Kidney glomerular epithelial cell (primary cell): ENCODE measurements at places on chromosomes 3 and 15.

- no peak for DNase-seq
Observed at GRCh38 chr3:183769453-183769852, 55.9 kb downstream of the MAP6D1 start.

DNA sequence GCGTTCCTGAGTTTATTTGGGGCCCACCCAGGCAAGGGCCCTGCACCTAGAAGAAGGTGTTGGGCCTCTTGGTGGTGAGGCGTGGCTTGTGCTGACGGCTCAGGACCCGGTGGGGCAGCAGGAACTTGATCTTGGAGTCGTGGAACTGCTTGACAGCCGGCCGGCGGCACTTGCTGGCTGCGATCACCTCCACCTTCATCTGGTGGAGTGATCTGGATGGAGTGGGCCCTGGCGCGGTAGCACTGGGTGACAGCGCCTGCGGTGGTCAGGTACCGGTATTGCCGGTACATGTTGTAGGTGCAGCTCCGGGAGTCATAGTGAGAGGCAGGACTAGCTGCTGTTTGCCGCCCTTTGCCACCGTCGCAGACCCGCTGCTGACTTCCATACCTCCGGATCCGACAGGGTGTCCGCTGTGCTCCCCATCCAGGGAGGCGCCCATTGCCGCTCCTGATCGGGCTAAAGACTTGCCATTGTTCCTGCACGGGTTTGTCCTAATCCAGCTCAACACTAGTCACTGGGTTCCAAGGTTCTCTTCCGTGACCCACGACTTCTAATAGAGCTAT is 136.8 kb downstream of the ANO10 start:
- no peak for DNase-seq

GRCh38 chr3:171561596-171562323 is 101.6 kb upstream of the TNIK start:
- DNase-seq = no peak

DNA sequence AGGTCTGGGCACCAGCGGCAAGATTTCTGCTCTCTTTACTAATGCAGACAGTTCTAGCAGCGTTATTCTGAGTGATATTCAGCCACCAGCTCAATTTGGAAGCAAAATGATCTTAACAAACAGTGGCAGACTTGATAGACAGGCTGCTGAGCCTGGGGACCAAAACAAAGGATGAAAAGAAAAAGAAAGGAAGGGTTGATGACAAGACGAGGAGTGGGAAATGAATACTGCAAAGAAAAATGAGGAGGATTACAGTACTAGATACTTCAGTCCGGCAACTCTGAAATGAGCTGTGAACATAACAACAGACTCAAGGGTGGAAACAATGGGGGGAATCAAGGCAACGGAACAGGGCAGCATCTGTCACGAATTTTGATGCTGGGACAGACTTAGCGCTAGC is 28.8 kb downstream of the FHIT start:
- no peak for DNase-seq

- DNase-seq = no peak
Observed at GRCh38 chr3:6216135-6217026, 644.5 kb upstream of the GRM7 start.

- DNase-seq = no peak
Observed at GRCh38 chr3:9217784-9218513, 31.5 kb downstream of the SRGAP3 start.

- no peak for DNase-seq
Observed at GRCh38 chr3:122169911-122170310, 13.6 kb upstream of the CASR start.

- no peak for DNase-seq
Observed at GRCh38 chr3:42511201-42511600, 8.8 kb downstream of the VIPR1 start.

DNA sequence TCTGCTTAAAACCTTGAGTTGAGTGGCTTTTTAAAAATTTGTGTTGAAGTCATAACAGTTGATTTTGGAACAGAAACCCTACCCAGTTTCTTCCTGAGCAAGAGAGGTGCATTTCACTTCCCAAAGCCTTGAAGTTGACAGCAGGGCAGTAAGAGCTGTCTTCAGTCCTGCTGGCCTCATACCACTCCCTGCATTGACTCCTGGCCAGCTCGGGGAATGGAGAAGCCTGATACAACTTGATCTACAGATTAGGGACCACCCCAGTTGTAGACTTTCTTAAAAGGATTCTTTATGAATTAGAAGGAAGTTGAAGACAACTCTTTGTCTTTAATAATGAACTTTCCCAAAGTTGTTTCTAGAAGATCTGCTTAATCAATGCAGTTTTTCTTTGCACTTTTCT is 90.6 kb upstream of the FLNB start:
- no peak for DNase-seq

GRCh38 chr3:32817257-32817557 is 590 bp upstream of the TRIM71 start:
- DNase-seq = no peak

GRCh38 chr3:141150081-141150830 is 81.4 kb upstream of the PXYLP1 start:
- DNase-seq = no peak

- DNase-seq = no peak
Observed at GRCh38 chr3:125957674-125958510, 11.1 kb upstream of the ROPN1B start.

DNA sequence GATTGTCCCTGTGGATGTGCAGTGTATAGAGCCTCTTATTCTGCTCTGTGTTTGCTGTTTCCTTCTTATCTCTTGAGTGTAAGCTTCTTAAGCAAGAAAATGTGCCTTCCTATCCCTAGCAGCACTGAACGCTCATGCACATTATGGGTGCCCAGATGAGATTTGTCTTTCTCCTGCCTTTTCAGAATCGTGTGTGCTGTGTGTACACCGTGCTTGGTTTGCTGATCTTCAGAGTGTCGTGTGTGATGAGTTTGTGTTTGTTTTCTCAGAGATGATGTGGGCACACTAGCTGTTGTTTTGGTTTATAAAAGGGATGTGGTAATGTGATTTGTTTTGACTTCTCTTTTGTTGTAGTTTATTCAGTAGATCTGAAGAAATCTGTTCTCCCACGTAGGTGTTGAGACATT is 19.7 kb downstream of the GPR171 start:
- DNase-seq = no peak

DNA sequence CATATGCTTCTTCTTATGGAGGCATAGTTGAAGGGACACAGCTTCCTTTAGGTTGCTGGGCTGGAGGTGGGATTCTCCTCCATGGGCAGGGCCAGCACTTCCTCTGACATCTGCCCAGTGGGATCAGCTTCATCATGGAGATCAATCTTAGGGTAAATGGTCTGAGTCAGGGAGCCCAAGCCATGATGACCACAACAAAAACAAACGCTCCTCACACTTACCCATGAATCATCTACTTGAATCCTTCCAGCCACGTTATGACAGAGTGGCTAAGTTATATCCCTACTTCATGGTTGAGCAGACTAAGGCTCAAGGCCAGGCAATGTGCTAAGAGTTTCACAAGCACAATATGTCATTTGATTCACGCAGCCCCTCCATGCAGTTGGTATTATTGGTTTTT is 87.2 kb upstream of the NMNAT3 start:
- peak; percentile 98 for DNase-seq

GRCh38 chr3:168544097-168544957 is 448.6 kb upstream of the GOLIM4 start:
- no peak for DNase-seq

DNA sequence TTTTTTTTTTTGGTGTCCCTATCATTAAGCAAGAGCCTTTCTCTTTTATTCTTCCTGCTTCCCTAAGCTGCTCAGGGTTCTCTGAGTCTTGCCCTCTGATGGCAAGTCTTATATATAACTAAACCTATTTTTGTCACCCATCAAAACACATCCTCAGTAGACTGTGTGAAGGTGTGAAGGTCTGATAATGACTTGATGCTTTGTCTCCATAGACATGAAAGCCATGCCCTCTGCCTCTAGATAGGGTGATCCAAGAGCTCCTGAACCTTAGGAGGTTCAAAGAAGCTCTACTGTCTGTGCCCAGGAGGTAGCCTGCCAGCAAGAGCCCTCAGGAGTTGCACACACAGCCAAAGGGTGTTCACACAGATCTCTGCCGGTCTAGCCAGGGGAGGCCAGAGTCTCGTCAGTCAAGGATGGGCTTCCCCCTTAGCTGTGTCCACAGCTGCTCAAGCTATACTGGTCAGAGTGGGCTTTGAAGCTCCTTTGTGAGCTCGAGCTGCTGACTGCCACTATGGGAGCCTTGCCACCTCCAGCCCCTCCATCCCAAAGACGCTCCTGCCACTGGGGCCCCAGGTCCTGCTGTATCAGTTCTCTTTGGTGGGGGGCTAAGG is 13.1 kb upstream of the SNX22 start:
- no peak for DNase-seq

- DNase-seq = no peak
Observed at GRCh38 chr3:27914199-27914598, 192.1 kb upstream of the EOMES start.

DNA sequence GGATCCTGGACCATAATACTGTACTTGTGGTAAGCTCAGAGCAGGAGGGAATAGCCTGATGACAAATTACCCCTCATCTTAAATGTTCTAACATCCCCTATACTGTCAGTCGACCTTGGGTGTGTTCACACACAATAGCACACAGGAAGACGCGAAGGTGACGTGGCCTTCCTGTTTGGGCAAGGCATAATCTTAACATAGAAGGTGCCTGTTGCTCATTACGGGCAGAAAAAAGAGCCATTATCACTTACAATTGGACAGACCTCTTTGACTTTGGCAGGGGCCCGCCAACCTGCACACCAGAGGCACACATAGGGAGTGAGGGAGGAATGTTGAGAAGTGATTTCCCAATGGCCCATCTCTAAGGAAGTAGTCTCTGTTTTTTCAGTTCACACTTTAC is 144.2 kb downstream of the ANO10 start:
- DNase-seq = no peak

GRCh38 chr3:177135841-177136492 is 61.3 kb downstream of the TBL1XR1 start:
- no peak for DNase-seq

- no peak for DNase-seq
Observed at GRCh38 chr3:57120451-57121174, 44.5 kb downstream of the IL17RD start.

- no peak for DNase-seq
Observed at GRCh38 chr15:42737529-42738328, 801 bp upstream of the CDAN1 start.

- no peak for DNase-seq
Observed at GRCh38 chr3:160260587-160261270, 35.5 kb downstream of the C3orf80 start.

DNA sequence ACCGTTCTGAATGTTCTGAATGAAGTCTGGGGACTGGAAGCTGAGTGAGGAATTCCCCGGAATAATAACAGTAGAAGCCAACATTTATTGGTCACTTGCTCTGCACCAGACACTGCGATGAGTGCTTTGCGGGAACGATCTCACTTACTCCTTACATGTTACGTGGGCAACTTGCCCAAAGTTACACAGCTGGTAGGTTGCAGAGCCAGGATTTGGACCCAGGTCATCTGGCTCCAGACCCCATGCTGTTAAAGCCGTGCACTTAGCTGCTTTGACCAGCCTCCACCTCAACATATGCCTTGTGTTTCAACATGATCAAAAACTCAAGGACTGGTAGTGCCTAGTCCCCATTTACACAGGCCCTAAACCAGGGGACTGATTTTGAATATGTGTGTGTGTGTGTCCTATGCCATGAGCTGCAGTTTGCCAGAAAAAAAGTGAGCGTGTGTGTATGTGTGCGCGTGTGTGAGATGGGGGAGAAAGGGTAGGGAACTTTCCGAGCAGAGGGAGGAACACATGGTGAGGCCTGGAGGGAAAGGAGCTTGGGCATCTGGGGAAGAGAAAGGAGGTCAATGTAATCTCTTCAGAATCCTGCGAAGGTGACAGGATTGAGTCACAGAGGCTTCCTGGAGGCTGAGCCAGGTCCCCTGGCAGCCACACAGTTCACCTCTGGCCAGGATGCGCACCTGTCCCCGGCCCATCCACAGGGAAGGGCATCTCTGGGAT is 28.9 kb downstream of the LINGO1 start:
- no peak for DNase-seq

GRCh38 chr15:38721568-38721945 is 156.9 kb upstream of the RASGRP1 start:
- no peak for DNase-seq

DNA sequence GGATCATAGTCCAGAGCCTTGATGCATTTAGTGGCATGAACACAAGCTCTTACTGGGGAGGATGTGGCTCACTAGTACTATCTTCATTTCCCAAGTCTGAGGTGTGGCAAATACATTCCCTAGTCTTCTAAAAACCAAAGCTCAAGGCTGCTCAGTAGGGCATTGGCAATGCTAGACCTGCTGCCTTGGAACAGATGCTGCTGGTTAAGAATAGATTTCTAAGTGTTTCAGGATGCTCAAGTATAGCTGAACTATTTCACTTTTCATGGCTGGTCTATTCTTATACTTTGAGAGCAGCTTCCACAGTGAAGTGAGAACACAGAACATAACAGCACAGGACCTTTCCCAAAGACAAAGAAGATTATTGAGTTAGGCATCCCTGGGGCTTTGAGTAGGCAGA is 178.8 kb downstream of the CHST2 start:
- no peak for DNase-seq

- DNase-seq = no peak
Observed at GRCh38 chr3:72127844-72128243, 342.9 kb upstream of the PROK2 start.

- no peak for DNase-seq
Observed at GRCh38 chr3:136067211-136067610, 101.7 kb downstream of the PPP2R3A start.

DNA sequence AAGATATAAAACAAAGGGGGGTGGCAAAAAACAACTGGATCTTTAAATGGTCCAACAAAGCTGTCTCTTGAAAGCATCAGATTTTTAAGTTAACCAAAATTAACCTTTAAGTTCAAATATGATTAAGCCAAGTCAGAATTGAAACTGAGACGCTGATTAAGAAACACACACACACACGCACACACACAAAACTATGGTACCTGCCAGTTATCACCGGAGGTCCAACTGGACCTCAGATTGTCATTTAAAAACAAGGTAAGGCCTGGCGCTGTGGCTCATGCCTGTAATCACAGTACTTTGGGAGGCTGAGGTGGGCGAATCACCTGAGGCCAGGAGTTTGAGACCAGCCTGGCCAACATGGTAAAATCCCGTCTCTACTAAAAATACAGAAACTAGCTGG is 10.4 kb downstream of the ARF4 start:
- DNase-seq = no peak

DNA sequence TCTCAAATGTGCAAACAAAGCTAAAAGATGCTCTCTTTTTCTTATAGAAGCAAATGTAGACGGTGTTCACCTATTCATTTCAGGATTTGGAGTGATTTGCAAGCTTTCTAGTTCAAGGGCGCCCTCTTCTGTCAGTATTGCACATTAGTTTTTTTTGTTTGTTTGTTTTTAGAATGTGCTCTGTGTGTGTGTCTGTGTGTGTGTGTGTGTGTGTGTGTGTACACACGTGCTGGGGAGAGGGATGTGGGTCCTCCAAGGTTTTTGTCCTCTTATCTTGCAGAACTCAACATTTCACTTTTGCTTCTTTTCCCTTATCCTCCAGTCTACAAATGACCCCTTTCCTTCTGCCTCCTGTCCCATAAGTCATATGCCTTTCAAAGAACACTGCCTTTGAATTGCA is 23.5 kb downstream of the DNAH1 start:
- peak; percentile 71 for DNase-seq

- DNase-seq = no peak
Observed at GRCh38 chr3:127489357-127489756, 101.2 kb downstream of the TPRA1 start.

GRCh38 chr3:123805504-123805903 is 78.6 kb downstream of the MYLK start:
- no peak for DNase-seq
